ENCODE measurements at places on chromosomes 7 and 10.

DNA sequence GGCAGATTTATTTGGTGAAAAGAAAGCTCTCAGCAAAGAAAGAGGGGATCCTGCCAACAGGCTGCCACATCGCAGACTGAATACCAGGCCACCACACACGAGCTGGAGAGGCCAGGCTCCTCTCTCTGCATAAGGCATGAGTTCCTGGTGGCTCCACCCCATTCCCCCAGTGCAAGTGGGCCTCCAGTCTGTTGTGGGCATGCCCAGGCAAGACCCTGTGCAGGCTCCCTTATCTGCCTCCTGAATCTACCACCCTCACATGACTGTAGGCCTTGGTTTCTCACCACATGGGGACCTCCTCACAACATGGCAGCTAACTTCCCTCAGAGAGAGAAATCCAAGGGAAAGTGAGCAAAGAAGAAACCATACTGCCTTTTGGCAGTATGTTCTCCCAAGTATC is 26.7 kb upstream of the CUL1 start:
- DNase-seq = no peak

- no peak for DNase-seq
Observed at GRCh38 chr10:14728346-14728745, 46.4 kb downstream of the FAM107B start.

DNA sequence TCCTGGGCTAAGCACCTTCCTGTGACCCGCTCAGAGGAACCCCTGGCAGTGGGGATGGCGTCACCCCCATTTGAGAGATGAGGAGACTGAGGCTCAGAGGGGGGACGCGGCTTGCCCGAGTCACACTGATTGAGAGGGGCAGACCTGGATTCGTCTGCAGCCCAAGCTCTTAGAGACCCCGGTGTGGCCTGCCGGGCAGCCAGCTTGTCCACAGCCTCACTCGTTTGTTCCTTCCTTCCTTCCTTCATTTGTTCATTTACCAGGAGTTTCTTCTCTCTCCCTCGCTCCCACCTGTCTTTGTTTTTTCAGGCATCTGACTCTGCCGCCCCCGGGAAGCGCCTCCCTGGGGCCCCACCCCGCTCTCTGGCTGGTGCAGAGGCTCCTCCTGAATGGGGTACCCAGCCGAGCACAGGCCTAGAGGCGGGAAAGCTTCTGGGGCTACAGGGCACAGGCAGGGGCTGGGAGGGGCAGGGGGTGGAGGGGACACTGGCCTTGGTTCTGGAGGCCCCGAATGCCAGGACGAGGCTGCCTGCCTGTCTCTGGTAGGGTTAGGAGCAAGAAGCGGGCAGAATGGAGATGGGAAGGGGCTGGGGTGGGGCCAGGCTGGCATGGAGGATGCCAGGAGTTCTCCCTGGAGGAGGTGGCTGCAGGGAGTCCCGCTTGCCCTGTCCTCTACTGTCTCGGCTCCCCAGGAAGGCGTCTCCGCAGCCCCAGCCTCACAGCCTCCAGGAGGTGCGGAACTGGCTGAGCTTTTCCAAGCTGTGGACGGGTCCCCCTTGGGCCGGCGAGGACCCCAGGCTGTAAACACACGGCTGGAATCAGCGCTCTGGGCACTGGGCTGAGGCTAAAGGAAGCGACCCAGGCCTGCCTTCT is 91.6 kb downstream of the UNCX start:
- DNase-seq = no peak

GRCh38 chr10:101070098-101070497 is 8.3 kb downstream of the KAZALD1 start:
- DNase-seq = no peak

GRCh38 chr10:132688580-132689420 is 97.1 kb downstream of the NKX6-2 start:
- DNase-seq = no peak

DNA sequence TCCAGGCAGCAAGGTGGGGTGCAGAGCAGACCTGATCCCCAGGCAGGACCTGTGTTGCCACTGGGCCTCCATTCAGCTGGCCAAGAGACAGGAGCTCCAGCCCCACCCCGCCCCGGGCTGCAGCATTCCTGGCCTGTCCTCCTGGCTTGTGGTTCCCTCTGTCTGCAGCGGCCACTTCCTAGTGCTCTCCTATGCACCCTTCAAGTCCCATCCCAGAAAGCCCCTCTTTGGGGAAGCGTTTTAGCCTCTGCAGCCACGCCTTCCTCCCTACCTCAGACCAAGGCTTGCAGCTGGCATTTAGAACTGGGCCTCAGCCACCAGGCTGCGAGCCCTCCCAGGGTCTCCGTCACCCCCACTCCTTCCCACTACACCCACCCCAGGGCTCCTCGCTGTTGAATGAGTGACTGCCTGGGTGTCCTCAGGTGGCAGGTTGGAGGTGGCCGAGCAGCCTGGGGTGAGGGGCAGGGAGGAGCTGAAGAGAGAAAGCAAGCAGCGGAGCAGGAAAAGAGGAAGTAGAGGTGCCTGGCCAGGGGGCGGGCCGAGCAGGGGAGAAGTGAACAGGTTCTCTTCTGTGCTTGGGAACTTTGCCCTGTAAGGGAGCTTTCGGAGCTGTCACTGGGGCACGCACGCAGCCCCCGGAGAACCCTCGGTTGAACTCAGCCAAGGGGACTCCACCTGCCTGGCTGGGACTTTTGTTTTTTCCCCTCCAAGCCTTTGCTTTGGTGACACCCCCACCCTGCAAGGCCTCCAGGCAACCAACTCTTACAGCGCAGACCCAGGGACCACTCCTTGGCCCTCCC is 109.1 kb upstream of the TNRC18 start:
- peak; percentile 69 for DNase-seq

GRCh38 chr7:125462615-125463014 is 533.0 kb upstream of the POT1 start:
- no peak for DNase-seq

DNA sequence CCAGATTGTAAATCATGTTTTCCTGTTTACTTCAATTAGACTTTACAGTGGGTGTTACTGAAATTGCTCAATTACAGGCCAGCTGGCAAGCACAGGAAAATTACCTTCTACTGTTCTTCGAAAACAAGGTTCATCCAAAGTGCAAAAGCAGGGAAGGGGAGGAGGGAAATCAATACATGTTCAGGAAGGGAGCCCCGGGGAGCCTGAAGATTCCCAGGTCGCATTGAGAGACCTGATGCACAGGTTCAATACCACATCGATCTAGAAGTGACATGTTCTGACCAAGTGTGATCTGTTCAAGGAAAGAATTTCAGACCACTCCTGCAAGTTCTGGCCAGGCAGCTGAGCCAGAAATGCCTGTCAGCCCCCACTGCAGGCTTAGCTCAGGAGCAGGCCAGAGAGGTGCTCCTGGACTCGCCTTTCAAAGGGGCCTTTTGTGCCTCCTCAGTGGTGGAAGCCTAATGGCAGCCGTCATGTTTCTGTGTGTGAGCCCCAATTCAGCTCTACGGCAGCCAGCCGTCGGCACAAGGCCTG is 35.9 kb downstream of the FAM53B start:
- no peak for DNase-seq

GRCh38 chr10:74418285-74418872 is 267.4 kb downstream of the ADK start:
- DNase-seq = peak; percentile 88

GRCh38 chr7:44845451-44845850 is 2.4 kb downstream of the H2AZ2 start:
- no peak for DNase-seq

- DNase-seq = no peak
Observed at GRCh38 chr7:116206141-116206540, 4.2 kb upstream of the TES start.

DNA sequence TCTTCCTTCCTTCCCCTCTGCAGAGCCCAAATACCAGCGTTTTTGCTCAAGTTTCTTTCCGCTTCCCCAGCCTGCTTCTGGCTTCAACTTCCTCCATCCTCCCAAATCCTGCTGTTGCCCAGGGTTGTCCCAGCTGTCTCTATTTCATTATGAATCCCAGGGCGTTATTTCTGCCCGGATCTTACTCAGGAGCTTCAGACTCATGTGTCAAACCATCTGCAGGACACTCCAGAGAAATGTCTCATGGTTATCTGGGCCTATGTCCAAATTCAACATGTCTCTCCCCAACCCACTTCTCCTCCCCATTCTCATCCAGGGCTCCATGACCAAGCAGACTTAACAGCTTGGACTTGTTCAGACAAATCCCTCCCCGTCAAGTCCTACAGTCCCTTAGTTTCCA is 15.6 kb downstream of the ARHGAP22 start:
- DNase-seq = no peak

DNA sequence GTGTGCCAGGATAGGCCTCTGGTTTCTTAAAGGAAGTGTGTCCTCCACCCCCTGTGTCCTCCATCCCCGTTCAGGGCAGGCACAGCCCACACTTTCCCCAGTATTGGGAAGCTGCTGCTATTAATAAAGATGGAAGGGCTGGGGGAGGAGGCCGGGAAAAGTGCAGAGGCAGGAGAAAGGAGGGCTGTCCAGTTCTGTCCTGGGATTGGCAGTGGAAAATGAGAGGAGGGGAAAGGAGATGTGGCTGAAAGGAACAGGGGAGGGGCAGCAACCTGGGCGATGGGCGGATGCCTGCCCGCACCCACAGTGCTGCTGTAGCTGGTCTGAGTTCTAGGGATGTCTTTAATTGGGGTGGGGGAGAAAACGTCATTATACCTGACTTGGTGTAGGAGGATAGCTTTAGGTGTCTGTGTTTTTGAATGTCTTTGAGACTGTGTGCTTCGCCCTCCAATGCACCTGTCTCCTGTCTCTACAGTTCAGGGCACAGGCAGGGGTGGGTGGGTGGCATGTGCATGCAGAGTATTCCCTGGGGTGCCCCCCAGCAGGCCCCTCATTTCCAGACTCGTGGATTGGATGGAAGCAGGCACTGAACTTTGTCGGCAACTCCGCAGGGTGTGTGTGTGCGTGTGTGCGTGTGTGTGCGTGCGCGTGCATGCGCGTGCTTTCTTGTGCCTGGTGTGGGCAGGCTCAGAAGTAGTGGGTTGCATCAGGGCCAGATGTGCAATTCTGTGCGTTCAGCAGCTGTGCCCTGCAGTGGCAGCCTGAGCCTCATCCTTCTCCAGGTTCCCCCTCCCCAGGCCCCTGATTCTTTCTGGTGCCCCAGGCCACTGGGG is 2.5 kb downstream of the TRIM8 start:
- DNase-seq = peak; percentile 60

DNA sequence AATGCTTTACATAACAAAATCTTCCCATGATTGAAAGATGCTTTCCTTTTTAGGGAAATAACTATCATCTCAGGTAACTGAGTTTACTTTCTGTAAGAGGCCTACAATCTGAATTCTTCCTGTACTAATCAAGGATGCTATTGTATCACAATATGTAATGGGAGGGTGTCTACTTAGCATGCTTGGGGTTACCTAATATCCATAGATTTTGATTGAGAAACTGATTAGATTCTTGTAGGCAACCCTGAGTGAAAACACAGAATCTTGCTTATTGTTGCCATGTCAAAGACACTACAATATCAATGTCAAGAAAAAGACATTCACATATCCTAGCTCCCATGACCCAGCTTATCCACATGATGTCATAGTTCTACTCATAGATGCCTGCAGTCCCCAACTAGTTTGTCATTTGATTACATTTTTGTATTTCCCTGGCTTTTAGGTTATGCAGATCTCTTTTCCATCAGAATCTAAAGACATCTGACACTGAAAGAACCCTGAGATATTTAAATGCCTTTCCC is 62.4 kb downstream of the PON1 start:
- DNase-seq = no peak

GRCh38 chr7:125934539-125934938 is 1004.9 kb upstream of the POT1 start:
- DNase-seq = peak; percentile 6

DNA sequence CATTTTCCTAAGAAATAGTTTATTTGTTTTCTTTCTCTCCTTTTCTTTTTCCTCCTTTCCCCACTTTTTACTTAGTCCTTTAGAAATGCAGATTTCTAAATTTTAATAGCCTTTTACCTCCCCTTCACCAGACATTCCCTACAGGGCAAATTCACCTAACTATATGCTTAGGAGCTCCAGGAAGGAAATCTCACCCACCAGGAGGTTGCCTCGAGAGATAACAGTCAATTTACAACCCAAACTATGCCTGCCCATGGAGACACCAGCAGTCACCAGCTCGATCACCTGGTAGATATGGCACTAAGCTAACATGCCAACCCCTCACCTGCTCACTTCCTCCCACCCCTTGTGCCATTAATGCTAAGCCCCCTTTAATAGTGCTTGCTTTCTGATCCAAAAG is 25.2 kb upstream of the CREB3L2 start:
- no peak for DNase-seq

GRCh38 chr10:102347236-102347828 is 48.2 kb upstream of the NFKB2 start:
- peak; percentile 52 for DNase-seq

DNA sequence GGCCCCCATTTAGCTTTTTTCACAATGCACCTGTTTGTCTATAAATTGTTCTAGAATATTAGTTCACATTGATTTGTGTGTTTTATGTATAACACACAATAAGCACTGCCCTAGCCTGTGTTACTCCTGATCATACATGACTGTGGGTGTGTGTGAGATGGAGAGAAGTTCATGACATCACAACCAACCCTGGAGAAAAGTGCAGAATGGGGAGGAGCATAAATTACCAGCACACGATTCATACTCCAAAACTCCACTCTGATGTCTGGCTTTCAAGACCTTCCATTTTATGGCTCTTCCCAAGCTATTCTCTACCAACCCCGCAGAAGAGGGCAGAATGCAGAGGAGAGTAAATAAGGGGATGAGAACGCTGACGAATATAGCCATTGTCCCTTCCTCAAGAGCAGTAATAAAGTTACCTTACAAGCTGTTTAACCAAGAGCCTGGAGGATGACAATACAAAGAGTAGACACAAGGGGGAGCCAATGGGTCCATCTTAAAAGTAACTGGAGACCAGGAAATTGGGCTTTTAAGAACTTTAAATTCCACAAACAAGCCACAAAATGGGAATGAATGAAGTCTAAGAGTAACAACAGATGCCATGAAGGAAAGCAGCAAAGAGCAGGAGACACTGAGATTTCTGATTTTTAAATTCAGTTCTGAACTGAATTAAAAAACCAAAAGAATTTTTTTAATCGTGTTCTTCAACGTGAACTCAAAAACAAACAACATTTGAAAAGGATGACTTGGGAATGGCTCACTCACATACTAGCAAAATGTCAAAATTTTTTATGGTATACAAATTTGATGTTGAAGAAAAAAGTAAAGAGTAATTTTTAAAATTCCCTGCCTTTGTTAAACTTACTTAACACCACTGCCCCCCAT is 159.6 kb downstream of the PARD3 start:
- DNase-seq = peak; percentile 55

- DNase-seq = no peak
Observed at GRCh38 chr7:104964626-104965236, 49.3 kb upstream of the KMT2E start.

Measured in Ammon's horn (tissue), 1 donor.